ENCODE measurements at places on chromosomes 4 and X.

- DNase-seq: peak; percentile 55
These were observed 19.1 kb upstream of the TEX13B start for GRCh38 chrX:108001218-108001814.

DNA sequence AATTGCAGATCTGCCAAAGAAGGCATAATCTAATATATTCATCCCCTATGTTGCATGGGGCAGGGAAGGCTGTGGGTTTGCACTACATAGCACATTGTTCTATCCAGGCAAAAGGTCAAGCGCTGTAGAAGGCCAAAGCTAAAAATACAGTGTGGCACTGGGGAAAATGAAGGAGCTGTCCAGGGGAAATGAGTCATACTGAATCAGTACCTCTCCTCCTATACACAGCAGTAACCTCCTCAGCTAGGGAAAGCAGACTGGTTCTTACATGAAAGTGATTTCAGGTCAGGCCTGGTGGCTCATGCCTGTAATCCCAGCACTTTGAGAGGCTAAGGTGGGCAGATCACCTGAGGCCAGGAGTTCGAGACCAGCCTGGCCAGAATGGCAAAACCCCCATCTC, 31.0 kb upstream of the SLC25A4 start:
- peak; percentile 94 for DNase-seq

- no peak for DNase-seq
These were observed 69.8 kb upstream of the SLIT2 start for GRCh38 chr4:20181926-20182325.

DNA sequence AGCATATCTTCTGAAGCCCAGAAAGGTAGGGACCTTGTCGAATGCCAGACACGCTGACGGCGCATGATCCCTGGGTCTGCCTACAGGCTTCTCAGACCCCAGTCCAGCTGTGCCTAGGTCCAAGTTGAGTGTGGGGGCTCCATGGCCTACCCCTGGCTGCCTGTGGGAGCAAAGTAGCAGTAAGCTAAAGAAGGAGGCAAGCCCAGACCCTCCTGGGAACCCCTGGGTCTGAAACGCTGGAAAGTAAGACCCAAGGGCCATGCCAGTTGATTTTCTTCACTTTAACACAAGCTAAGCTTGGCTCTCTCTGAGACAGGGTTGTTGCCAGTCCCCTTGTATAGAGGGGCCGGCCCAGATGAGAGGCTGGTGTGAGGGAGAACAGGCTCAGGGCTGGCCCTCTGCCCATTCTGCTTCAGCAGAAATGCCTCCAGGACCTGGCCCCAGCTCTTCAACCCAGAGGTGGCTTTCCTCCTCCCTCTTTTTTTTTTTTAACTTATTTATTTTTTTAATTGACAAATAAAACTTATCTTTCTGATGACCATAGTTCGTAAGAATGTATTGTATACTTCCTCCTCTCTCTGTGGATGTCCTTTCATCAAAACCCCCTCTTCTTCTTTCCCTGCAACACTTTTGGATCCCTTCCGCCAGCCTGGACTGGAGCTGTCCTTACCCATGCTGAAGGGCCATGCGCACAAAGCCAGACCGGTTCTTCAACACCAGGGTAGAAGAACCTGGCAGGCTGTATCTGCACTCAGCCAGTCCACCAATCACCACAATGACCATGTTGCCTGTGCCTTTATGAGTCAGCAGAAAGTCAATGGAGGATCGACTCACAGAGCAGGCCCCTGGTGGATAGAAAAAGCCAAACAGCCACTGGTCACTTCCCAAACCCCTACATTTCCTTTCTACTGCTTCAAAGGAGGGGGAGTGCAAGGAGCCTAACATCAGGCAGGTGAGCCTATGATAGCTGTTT, 7.1 kb downstream of the AWAT2 start:
- peak; percentile 75 for DNase-seq

DNA sequence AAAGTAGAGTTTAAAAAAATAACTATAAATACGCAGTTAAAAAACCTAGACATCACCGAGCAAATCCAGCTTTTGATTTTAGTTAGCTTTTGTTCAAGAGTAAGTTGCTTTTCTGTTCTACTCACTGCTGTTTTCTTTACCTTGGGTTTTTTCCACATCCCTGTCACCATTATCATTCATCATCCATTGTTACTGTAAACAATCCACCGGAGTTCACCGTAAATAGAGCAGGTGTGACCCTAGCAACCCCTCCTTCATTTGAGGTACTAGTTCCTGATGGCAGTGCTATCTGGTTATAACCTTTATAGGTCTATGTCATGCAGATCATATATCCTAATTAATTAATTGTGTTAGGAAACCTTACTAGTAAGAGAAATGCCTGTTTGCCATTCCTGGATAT, 43.0 kb upstream of the TEX13D start:
- DNase-seq: no peak

DNA sequence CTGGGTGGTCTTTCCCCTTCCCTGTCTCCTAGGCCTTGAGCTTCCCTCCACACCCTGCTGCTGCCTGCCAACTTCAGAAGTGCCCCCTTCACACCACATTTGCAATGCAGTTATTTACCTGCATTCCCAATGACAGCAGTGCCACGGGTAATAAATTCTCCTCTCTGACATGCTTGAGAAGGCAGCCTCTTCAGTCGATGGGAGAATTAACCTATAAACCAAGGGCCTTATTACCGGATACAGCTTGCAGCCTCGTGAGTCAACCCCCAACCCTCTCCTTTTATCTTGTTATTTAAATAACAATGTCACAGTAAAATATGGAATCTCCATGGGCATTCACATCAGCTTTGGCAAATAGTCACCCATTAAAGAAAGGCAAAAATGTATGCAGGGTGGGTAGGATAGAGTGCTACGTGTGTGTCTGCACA, 34.7 kb upstream of the LGI2 start:
- no peak for DNase-seq

DNA sequence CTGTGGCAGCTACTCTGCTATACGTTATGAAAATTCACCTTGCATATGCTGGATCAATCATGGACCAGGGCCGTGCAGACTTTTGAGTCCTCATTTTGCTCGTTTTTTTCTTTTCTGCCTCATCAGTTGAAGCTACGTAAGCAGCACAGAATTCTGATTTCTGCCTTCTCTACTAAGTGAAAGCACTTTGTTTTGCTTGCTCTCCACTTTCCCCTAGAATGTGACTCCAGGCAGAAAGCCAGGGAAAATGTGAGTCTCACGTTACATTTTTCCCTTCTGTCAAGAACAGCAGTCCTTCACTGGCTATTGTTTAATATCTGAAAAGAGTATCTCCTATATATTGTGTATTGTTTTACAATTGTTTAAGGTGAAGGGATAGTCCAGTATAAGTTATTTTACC, 1840.1 kb downstream of the PCDH7 start:
- DNase-seq: no peak
